ENCODE measurements at places on chromosomes 3 and 15.

DNA sequence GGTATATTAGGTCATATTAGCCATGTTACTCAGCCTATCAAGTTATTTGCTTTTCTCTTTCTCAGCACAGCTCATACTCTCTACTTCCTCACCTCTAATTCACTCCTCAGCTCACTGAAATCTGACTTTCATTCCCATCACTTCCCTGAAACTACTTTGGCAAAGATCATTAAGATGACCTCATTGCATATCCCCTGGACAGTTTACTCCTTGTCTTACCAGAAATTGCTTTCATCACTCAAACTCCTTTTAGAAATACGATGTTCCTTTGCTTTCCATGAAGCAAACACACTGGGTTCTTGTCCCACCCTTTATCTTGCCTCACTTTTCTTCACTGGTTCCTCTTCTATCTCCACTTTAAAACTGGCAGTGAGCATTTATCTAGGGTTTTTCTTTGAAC lies 354.4 kb downstream of the TUSC7 start:
- no peak for DNase-seq

GRCh38 chr3:107242579-107242978 lies 134.7 kb upstream of the CCDC54 start:
- DNase-seq = no peak

DNA sequence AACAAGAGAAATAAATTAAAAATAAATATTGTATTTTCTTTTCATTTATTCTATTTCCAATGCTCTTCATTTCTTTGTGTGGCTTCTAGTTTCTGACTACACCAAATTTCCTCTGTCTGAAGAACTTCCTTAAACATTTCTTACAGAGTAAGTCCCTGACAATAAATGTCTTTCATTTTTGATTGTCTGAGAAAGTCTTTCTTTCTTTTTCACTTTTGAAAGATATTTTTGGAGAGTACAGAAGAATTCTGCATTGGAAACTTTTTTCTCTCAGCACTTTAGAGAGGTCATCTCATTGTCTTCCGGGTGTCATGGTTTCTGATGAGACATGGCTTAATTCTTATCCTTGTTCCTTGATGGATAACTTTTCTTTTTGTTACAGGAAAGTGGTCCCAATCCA lies 119.6 kb downstream of the MOBP start:
- DNase-seq = no peak

DNA sequence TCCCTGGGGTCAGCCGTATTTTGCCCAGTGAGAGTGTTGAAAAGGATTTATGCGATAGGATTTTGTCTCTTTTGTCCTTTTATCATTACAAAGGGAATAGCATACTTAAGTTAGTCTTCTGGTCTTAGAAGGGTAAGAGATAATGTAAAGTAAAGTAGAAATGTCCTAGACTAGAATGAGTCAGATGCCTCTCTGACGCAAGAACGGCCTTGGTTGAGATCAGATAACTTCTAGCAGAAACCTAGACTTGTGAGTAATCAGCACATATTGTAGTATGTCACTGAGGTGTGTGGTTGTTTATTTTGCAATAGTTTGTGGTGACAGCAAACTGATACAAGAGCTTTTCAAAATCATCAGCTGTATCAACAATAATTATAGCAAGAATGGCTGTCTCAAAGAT lies 866.1 kb downstream of the NSUN3 start:
- DNase-seq = no peak

DNA sequence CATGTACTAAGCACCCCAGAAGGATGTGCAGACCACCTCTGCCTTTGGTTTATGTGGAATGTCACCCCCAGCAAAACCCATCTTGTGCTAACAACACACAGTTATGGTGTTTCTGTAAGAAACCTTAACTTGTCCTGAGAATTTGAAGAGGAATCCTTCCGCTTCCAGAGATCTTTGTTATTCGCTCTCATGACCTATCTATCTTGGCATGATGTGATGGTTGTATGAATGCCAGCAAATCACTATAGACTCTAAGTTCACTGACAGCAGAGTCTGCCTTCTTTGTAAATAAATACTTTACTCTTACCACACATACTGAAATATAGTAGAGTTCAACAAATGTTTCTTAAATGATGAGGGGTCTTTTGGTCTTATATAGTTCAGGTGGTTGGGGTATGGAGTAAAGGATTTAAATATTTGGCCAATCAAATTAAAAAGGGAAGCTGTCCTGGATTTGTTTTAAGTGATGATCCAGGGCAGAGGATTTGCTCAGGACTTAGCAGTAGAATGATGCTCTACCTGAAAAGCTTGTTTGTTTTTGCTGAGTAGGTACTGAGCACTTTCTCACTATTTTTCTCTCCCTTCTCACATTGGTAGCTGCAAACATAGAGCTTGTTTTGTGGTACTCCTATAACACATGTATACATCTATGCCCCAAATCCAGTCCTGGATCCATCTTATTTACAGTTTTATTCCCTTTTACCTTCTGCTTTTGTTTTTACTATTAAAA lies 27.9 kb upstream of the RTP1 start:
- no peak for DNase-seq

- DNase-seq = no peak
Observed at GRCh38 chr15:90022345-90022744, 21.2 kb downstream of the ZNF710 start.

- no peak for DNase-seq
Observed at GRCh38 chr3:31896026-31896425, 85.0 kb downstream of the OSBPL10 start.

GRCh38 chr3:56620371-56620770 lies 62.7 kb downstream of the TASOR start:
- DNase-seq = no peak

- DNase-seq = no peak
Observed at GRCh38 chr15:89021224-89021623, 67.0 kb upstream of the ABHD2 start.

DNA sequence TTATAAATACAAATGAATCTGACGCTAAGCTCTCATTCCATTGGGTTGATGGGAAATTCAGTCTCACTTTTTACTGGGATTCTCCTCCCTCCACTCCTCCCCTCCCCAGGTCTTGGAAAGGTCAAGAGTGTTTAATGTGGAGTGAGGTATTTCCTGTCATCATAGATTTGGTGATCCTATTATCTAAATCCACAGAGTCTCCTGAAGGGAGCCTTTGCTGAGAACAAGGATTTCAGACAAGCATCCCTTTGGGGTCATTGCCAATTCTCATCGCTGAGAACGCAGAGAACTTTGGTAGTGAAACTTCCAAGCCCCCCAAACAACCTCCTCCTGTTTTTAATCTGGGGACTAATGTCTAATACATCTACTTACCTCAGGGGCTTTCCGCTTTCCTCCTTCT lies 297.9 kb downstream of the OTOL1 start:
- no peak for DNase-seq

DNA sequence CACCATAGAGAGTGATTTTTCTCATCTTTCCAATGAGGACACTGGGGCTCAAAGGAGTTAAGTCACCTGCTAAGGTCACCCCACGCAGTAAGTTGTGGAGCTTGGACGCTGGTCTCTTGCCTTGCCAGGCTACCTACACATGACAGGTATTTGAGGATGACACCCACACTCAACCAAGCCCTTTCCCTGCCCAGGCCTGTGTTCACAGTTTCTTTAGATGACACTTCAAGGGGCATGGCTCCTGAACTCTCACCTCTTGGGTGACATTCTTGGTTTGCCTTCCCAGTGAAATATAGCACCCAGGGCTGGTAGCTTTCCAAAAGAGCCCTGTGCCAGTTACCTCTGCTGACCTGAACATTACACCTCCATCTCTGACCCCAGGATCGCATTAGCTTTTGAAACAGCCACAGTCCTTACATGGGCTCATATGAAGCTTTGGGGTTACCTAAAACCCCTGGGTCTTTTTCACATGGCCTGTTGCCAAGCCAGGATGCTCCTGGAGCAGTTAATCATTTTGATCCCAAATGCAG lies 148.0 kb downstream of the RPLP1 start:
- DNase-seq = no peak

DNA sequence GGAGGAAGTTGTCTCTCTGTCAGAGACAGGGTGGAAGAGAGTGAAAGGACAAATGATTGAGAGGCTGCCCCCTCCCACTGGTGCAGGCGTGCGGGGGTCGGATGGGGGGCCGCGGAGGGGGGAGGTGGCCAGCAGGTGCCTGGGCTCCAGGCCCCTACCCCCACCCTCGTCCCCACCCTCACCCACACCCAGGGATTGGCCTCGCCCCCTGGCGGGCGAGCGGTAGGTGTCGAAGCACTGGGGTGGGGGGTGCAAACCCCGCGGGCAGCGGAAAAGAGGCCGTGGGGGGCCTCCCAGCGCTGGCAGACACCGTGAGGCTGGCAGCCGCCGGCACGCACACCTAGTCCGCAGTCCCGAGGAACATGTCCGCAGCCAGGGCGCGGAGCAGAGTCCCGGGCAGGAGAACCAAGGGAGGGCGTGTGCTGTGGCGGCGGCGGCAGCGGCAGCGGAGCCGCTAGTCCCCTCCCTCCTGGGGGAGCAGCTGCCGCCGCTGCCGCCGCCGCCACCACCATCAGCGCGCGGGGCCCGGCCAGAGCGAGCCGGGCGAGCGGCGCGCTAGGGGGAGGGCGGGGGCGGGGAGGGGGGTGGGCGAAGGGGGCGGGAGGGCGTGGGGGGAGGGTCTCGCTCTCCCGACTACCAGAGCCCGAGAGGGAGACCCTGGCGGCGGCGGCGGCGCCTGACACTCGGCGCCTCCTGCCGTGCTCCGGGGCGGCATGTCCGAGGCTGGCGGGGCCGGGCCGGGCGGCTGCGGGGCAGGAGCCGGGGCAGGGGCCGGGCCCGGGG lies at the start of gene KAT2B:
Gene KAT2B (plus strand): TSS at position 682 of the 783 bp plus-strand sequence. CDS start 32 bp downstream, at position 714.
- DNase-seq = no peak

- DNase-seq = no peak
Observed at GRCh38 chr3:81354119-81354518, 407.3 kb downstream of the GBE1 start.
